ENCODE measurements at places on chromosomes 3 and 15.

DNA sequence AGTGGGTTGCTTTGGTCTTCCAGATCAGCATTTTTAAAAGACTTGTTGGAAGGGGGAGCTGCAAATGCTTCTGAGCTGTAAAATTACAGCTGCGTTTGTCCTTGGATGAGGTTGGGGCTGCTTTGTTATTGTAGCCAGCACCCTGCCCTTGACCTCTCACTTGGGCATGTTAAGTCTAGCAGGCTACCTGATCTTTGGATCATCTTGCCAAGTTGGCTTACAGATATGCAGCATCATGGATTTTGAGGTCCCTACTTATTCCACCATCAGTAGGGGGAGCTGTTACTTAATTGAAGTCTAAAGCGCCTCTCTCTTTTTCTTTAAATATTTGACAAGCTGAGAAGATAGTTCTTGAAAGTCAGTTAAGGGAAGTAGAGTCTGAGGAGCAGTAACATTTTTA, 793.0 kb downstream of the MCTP2 start:
- DNase-seq: no peak

GRCh38 chr3:8301977-8302735, 199.5 kb upstream of the LMCD1 start:
- no peak for DNase-seq

GRCh38 chr3:158961911-158962310, 160.1 kb downstream of the MFSD1 start:
- DNase-seq: no peak

DNA sequence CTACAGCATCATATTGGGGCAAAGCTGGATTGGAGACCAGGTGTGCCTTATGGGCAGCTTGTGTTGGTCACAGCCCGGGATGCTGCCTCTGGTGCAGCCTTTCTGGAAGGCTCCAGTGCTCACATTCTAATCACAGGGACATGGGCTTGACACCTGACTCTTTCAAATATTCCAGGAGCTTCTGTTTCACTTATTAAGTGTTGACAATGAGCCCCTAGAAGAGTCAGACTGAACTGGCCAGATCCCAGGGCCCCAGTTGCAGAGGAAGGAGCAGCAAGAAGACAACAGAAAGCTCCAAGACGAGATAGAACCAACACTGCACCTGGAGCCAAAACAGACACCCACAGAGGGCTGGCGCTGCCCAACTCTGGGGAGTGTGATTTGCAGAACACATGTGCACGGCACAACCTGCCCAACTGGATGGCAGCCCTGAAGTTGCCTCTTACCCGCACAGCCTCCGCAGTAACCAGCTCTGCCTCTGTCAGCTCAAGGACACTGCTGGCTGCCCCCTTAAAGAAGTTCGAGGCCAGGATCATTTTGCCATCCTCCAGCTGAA, 30.3 kb downstream of the ALDH1L1 start:
- DNase-seq: no peak

- DNase-seq: no peak
Measured at GRCh38 chr3:44058868-44059203, 182.8 kb upstream of the TOPAZ1 start.

DNA sequence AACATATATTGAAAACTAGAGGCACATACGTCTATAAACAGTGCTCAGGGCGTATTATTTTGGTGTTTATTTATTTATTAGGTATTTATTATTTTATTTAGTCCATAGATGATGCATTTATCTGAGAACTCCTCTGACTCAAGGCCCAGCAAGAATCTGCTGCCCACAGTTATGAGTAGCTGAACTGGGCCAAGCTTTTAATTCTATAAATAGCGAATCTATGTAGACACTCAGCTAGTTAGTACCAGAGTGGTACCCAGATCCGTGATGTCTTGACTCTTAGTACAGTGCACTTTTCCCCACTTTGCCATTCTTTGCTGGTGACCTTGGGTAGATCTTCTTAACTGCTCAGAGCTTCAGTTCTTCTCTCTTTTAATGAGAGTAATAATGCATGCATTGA, 370.4 kb upstream of the TPRG1 start:
- no peak for DNase-seq

DNA sequence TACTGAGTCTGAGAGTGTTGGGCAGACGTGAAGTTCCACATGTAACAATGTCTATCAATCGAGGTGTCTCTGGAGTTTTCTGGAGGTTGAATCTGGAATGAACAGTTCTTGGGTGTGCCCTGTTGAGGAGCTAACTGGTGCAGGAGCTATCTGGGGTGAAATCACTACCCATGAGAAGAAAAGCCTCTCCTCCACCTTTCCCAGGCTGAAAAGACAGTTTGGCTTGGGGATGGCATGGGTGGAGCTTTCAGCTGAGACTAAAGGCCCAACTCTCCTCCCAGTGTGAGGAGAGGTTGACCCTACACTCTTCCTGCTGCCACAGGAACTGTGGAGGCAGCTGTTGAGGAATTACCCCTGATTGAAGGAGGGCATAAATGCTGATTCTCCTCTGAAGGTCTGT, 54.4 kb upstream of the LRRFIP2 start:
- no peak for DNase-seq

GRCh38 chr3:22141769-22142168, 390.8 kb upstream of the ZNF385D start:
- no peak for DNase-seq

GRCh38 chr3:132346841-132347736, 29.9 kb downstream of the ACP3 start:
- DNase-seq: no peak

GRCh38 chr15:84552896-84553295, 47.9 kb upstream of the ZSCAN2 start:
- DNase-seq: no peak

GRCh38 chr3:114127517-114127916, 51.3 kb downstream of the DRD3 start:
- DNase-seq: no peak

DNA sequence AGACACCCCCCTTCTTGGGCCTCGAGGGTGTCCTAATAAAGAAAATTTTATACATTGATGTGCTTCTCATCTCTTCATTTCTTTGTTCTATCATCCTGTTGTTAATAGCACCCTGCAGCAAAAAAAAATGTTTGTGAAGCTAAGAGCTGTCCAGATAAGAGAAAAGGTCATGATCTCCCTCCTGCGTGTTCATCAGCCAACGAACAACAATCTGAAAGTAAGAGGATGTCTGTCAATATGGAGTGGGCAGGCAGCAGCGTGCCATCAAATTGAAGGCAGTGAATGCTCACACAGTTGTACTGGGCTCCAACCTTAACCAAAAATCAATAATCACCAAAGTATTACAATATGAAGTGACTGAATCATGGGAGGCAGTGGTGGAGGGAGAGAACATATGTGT, 418.6 kb upstream of the ONECUT1 start:
- no peak for DNase-seq

DNA sequence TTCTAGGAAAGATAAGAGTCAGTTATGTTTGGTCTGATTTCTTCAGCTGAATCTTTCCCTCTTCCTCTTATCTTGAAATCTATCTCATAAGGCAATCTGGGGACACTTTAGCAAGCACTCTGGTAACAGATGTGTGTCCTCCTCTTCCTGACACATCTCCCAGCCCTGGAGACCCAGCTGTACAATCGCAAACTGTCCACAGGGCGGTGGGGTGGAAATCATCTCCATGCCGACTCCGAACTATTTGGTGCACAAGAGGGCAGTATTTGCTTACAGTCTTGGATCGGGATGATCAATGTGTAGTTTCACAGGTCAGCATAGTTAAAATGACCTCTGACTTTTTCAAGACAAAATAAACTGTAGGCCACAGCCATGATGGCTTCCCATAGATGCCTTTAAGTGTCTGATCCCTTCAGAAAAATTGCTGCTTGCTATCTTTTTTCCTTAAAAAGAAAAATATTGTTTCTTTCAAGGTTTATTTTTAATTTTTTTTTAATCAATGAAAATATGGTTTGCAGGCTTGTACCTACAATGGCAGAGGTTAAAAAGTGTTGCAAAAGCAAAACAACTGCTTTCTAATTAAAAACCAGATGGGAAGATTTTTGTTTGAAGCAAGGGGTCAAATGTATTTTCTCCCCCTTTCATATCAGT, 17.7 kb downstream of the EEFSEC start:
- DNase-seq: peak; percentile 8

GRCh38 chr3:146187334-146187950, 26.5 kb upstream of the PLOD2 start:
- DNase-seq: no peak

DNA sequence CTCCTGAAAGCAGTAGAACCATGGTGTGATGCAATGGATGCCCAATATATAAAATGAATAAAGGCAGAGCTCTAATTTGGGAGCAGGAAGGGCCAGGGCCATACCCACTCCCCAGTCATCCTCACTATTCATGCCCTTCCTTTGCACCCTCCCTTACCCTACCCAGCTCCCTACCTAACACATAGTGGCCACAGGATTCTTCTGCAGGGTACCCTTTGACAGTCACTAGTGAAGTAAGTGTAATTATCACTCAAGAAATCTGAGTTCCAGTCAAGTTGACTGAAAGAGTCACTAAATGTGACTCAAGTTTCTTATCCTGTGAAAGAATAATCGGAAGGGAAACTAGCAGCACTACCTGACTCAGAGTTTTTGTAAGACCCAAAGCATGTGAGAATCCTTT, 69.2 kb downstream of the RASA2 start:
- no peak for DNase-seq

DNA sequence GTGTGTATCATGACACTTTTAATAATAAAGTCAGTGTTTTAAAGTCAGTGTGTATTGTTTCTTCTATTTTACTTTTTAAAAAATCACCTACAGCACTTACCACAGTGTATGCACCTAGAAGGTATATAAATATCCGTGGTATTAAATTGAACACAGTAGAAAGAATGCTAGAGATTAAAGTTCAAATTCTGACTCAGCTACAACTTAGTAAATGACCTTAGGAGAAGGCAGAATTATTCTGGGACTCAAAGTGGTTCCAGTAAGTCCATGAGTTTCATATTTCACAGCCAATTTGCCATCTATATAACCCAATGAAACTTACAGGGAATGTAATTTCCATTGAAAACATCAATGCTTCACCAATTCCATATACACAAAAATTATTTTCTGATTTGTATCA, 52.7 kb upstream of the MAP4 start:
- no peak for DNase-seq

GRCh38 chr15:40266828-40267304, 16.0 kb downstream of the ANKRD63 start:
- DNase-seq: no peak

- DNase-seq: peak; percentile 14
Measured at GRCh38 chr15:80060356-80061006, 1.0 kb downstream of the ZFAND6 start.

DNA sequence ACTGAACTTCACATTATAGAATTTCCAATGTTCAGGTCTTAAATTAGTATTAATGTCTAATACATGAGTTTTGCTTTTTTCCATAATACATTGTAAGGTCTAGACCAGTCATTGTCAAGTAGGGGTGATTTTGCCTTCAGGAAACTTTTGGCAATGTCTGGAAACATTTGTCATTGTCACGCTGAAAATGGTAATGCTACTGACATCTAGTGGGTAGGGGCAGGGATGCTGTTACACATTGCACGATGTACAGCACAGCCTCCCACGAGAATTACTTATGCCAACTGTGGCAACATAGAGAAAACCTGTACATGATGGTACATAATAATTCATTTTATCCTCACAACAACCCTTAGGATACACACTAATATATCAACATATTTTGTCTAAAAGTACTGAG, 384.1 kb downstream of the CADM2 start:
- no peak for DNase-seq

- DNase-seq: no peak
Measured at GRCh38 chr3:76669322-76669721, 370.6 kb upstream of the ROBO2 start.

DNA sequence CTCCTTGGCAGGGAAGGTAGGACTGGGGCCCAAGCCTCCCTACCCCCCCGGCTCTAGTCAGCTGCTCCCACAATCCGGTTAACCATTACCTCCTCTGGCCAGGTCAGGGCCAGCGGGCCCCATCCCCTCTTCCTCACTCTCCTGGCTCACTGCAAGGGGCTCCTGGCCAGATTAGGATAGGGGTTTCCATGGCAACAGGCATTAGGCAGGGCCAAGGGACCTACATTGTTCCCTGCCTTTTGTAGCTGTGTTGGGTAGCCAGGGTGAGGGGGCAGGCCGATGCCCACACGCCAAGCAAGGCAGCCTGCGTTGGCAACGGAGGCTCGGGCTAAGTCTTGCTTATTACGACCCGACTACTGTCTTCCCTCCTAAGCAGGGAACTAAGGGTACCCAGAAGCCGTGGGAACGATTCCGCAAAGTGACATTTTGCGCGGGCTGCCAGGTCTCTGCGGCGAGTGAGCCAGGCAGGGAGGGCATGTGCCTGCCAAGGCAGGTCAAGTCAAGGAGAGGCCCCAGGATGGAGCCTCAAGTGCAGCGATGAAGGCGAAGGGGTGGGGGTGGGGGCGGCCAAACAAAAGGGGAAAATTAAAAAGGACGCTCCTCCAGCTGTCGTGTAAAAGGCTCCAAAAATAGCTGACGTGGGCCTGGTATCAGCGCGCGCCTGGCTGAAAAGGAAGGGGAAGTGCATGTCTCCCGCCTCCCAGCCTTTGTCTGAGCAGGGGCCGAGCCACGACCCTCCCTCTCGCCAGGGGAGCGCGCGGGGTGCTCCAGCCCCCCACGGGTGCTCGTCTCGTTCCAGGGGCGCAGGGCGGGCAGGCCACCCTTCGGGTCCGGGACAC, 919 bp downstream of the IDH2 start:
- peak; percentile 55 for DNase-seq

- no peak for DNase-seq
Measured at GRCh38 chr3:132318451-132318850, 1.2 kb downstream of the ACP3 start.

GRCh38 chr15:32905481-32905880, 187.7 kb downstream of the GREM1 start:
- DNase-seq: no peak

GRCh38 chr3:30764281-30764680, 130.2 kb downstream of the GADL1 start:
- DNase-seq: no peak

DNA sequence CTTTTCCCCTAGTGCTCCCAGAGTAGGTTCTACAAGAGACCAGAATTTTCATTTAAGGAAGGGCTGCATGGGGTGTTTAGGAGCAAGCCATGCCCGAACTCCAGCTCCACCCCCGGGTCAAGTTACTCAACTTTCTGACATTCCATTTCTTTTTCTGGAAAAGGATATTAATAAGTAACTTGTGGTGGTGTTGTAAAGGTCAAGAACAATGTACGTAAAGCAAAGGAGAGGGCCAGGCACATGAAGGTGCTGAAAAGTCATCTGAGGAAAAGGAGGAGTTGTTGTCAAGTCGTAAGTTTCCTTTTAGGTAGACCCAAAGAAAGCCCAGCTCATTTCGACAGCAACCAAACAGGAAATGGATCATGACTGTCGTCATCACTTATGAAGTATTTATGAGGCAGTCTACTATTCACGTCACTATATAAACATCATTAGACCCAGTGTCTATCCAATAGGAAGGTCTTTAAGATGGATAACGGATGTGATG, 319.6 kb upstream of the IL12A start:
- no peak for DNase-seq

- no peak for DNase-seq
Measured at GRCh38 chr3:183430325-183430957, 2.0 kb upstream of the MCF2L2 start.

DNA sequence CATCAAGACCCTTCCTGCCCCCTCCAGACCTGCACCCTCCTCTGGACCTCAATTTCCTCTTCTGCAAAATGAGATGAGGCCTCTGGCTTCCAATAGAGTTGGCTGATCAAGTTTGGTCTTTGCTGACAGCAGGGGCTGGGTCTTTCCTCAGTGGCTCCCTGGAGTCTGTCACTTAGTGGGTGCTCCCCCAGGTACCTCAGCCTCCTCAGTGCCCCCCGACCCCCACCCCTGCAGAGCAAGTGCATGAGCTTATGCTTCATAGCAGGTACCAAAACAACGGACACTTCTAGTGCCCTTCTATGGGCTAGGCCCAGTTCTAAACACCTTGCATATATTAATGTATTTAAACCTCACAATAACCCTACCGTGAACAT, 6.9 kb upstream of the PLXND1 start:
- no peak for DNase-seq
